ENCODE measurements at places on chromosomes 4 and X. TPM values are rescaled to one million over a fixed set of nuclear protein-coding genes. Genes with fewer than 3 reads are reported as not detected.

DNA sequence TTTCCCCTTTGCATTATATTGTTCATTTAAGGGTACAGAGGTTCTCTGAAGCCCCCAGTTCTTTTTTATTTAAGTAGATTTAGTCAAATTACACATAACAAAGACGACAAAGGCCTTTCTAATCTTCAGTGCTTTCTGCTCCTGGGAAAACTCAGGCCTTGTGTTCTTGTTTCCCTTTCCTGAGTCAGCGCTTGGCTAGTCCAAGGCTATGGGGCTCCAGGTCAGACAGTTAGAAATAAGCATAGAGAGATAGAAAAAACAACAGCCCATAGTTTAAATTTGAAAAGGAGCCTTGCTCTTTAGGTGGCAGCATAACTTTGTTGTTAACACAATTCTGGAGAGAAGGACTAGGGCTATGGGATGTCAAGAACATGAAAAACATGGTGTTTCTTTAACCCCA lies 97.3 kb downstream of the PPP1R2C start:
- DNase-seq: no peak

GRCh38 chr4:95798727-95799126 lies 41.2 kb upstream of the PDHA2 start:
- no peak for DNase-seq

POU3F4 gene
- not detected for total RNA-seq

GRCh38 chrX:38675856-38676255 lies 114.5 kb downstream of the TSPAN7 start:
- no peak for DNase-seq

RXFP1 gene
- not detected for total RNA-seq

GRCh38 chrX:11564546-11564945 lies 101.2 kb downstream of the ARHGAP6 start:
- no peak for DNase-seq

DNA sequence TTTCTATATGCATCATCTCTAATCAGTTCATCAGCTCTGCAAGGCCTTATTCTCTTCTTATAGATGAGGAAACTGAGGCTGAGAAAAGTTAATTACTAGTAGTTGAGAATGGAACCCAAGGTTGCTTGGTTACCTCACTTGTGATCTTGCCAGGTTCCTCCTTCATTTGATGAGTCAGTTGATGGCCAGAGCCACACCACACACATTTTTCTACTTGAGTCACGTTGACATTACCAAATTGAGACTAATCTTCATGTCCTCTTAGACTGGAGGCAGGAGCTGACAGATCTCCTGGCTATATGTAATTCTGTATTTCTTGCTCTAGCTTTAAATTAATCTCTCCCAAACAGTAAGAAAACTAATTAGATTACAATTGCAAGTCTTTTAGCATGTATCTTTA lies 428.4 kb downstream of the AFF2 start:
- no peak for DNase-seq

KCTD8 gene
- total RNA-seq: not detected

DNA sequence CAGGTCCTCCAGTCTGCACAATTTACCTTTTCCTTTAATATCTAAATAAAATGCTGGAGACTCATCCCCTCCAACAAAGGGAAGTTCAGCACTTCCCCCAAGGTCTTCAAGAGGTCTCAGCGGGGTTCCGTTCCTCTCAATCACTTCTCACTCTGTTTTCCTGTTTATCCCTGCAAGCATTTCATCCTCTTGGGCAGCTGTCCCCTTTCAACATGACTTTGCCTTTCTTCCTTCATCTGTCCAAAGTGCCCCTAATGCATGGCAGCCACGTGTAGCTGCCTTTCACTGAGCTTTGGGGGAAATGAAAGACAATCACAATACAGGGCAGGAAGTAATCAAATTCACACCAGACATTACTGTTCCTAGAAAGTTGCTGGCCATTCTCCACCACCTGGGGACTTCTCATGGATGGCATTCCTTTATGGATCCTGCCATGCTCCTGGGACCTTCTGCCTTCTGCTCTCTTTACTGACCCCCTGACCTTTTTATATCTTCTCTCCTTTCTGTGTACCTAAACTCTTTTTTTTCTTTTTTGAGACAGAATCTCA lies 79.7 kb upstream of the USP9X start:
- DNase-seq: no peak

DNA sequence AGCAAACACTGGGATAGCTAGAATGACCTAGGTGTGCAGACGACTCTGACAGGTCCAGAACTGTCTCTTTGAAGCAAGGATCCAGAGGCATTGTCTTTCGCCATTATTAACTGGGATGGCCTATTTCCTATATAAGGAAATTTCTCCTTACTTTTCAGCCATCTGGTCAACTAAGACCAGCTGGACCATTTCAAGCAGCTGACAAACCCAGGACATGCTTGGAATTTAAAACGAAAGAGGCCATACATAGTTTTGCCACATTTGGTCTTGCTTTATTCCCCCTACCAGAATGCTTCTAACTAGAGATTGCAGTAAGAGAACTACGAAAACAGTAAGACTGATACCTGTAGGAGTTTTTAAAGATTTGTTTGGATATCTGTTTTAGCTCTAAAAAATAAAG lies 87.0 kb downstream of the GLRA2 start:
- no peak for DNase-seq

DNA sequence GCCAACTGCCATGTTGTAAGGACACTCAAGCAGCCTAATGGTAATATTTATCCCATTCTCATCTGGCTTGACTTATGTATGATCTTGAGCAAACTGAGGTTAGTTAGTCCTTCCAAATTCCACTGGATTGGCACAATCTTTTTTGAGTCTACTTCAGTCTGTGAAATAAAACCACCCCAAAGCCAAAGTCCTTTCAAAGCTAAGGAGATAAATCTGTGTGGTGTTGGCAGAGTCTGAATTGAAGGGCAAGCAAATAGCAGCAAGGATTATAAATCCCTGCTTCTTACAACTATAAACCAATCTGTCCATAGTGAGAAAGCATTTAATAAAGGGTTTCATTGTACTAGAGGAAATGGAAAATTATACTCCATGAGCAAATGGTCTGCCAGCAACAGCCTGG lies 233.9 kb upstream of the GLRA2 start:
- DNase-seq: no peak

DNA sequence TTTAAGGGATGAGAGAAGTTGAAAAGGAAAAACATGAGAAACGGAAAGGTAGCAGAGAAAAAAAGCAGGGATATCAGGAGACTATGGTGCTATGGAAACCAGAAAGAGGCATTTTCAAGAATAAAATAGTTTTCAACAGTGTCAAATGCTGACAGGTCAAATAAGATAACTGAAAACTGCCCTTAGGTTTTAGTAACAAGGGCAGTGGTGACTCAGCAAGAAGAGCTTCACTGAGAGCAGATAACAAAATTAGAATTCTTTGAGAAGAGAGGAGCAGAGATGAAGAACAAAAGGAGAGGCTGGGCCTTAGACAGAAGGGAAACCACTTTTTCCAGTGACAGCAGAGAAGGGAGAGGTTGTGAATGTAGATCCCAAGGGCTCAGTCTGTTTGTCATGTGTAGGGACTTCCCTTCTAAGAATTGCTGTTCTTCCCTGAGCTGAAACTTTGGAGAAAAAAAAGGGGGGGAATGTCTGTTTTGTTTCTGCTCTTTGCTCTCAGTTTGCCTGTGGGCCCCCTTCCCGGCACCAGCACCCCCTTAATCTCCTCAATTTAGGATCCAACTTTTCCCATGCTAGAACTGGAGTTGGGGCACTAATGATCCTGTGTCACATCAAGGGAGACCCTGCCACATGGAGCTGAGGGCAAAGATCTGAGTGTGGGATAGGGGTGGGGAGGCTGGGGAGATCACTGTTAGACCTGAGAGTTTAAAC lies 26.8 kb upstream of the MAGEA10 start:
- DNase-seq: no peak

GRCh38 chr4:120844528-120844921 lies 78.0 kb downstream of the PRDM5 start:
- no peak for DNase-seq

DNA sequence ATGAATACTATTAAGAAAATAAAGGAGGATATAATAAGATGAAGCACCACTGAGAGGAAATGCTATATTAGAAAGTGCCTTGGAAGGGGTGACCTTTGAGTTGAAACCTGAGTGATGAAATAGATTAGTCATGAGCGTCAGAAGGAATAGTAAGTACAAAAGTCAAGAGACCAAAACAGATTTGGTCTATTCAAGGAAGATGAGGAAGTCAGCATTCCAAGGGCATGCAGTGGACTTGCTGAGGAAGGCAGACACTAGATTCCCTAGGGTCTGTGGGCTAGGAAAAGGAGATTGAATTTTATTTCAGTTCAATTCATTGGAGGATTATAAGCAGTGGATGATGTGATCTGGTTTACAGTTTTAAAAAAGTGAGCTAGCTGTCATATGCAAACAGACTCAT lies 73.0 kb upstream of the WDFY3 start:
- DNase-seq: no peak

OTUD5 gene
- 40.0 TPM for total RNA-seq

GRCh38 chrX:79645749-79646148 lies 278.6 kb upstream of the ITM2A start:
- no peak for DNase-seq

DNA sequence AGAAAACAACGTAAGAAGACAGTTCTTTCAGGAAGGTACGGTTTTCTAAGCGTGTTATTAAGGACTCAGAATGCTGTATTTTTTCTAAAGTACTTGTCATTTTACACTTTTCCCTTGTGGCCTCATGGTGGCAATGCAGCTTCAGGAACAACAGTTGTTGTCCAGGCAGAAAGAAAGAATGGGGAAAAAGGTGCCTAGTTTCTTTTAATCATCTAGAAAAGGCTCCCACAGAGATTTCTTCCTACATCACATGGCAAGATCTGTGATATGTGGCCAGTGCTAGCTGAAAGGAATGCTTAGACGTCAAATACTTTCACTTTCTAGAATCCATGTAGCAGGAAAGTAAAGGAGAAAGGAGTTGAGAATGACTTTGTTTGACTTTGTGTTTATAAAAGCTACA lies 49.0 kb upstream of the TRAM1L1 start:
- no peak for DNase-seq

DNA sequence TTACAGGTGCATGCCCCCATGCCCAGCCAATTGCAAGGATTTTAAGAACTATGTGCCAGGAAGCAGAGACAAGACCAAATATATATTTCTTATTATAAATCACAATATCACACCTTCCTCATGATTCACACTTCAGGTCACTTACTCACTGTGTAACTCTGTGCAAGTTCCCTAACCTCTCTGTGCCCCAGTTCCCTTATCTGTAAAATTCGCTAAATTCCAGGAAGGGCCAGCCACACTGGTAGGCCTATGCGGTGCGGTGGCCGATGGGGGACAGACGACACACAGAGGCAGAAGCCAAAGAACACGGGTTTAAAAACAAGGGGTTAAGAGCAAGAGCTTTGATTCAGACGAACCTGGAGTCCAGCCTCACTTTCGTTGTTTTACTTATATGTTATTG lies 2.8 kb downstream of the TRIM2 start:
- no peak for DNase-seq

- no peak for DNase-seq
Observed at GRCh38 chrX:51437521-51437920, 58.9 kb downstream of the NUDT11 start.

DNA sequence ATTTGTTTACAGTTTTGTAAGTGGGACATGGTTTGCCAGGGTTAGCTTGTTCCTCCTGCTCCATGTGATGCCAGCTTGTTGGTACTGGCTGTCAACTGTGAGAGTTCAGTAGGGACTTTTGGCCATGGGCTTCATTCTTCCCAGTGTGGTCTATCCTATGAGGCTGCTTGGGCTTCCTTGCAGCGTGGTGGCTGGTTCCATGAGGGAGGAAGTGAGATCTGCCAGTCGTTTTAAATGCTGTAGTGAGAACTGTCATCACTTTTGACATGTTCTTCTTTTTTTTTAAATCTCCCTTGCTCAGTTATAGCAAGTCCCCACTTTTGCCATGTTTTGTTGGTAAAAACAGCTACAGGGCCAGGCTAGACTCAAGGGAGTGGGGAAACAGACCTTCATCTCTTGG lies 15.9 kb downstream of the NSD2 start:
- no peak for DNase-seq

- DNase-seq: no peak
Observed at GRCh38 chrX:147945286-147945685, 33.6 kb downstream of the FMR1 start.

GRCh38 chr4:3797831-3798790 lies 31.9 kb downstream of the ADRA2C start:
- no peak for DNase-seq

SPINK2 gene
- not detected for total RNA-seq

DNA sequence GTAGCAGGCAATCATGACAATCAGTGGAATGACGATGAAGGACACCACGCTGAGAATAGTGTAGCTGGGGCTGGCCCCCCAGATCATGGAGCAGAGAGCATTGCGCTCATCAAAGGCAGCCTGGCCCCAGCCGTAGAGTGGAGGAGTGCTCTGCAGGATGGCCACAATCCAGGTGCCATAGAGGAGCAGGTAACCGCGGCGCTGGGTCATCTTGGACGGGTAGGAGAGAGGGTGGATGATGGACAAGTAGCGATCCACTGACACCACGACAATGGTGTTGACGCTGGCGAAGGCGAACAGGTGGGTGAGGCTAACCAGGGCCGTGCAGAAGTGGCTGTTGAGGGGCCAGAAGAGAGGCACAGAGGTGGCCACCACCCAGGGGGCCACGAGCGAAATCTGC lies 2.8 kb downstream of the GPR101 start:
- DNase-seq: no peak

JAKMIP1 gene
- 0.10 TPM for total RNA-seq

TMSB15A gene
- total RNA-seq: not detected

- no peak for DNase-seq
Observed at GRCh38 chrX:95076449-95076848, 1402.4 kb downstream of the FAM133A start.

MAGEB17 gene
- total RNA-seq: not detected

FMR1NB gene
- not detected for total RNA-seq

DNA sequence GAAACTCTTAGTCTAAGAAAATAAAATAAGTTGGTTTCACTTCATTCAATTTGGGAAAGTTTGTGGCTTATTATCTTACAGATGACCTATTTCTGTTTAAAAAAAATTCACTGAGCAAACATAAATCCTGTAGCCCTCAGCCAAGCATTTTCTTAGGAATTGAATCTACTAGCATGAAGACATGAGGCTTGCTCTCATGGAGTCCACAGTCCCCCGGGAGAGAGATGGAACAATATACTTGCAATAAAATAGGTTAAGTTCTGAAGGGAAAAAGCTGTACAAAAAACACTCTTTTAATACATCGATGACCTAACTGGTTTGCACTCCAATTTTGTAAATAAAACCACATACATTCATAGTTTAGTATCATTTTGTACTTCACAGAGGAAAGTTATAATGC lies 642.6 kb upstream of the FAM241A start:
- no peak for DNase-seq

CXCL13 gene
- total RNA-seq: not detected

EXOC1L gene
- total RNA-seq: not detected

COL25A1 gene
- total RNA-seq: 6.6 TPM

DNA sequence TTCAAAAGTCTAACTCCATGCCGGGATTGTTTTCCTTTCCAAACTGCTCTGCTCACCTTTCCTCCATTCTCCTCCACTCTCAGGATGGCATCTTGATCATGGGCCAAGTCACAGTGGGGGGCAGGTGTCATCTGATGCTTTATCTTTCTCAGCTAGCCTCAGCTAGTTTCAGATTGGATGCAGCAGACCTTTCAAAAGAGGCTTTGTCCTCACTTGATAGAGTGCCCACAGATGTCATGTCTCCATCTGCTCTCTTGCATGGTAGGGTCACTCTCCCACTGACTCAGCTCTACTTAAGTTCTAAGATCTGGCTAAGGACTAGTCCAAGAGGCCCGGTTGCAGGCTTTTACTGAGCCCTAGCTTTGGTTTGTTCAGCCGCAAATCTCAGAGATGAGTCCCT lies 341.8 kb upstream of the GALNT7 start:
- no peak for DNase-seq

TCEAL7 gene
- 2.4 TPM for total RNA-seq

All from mesenteric fat pad (tissue), 1 donor.